Spinal cord (tissue), 10 donors: ENCODE measurements at places on chromosomes 5 and 9.

- no peak for DNase-seq
Measured at GRCh38 chr9:114680259-114681001, 1.6 kb downstream of the TEX48 start.

GRCh38 chr9:120514405-120514804 lies 65.6 kb downstream of the CDK5RAP2 start:
- DNase-seq = no peak

DNA sequence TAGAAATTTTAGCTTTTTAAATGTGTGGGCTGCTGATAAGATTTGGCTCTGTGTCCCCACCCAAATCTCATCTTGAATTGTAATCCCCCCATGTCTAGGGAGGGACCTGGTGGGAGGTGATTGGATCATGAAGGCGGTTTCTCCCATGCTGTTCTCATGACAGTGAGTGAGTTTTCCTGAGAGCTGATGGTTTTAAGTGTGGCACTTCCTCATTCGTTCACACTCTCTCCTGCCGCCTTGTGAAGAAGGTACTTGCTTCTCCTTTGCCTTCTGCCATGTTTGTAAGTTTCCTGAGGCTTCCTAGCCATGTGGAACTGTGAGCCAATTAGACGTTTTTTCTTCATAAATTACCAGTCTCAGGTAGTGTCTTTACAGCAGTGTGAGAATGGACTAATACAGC lies 127.8 kb upstream of the MVB12B start:
- no peak for DNase-seq

DNA sequence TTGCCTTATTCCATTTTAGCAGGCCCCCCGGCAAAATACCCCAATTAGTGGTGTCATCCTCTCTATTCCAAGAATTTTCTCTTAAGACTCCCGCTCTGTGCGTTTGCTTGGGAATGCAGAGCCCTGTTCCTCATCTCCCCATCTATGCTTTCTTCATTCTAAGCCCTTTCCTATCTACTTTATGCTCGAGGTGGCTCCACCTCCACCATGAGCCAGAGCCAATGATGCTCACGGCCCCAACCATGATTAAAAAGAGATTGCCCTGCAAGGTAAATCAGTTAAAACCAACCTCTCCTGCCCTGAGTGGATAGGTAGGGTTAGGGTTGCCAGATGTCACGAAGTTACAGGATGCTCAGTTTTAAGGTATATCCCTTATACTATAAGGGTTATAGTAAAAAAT lies 677 bp upstream of the TXNDC15 start:
- DNase-seq = peak; percentile 5

DNA sequence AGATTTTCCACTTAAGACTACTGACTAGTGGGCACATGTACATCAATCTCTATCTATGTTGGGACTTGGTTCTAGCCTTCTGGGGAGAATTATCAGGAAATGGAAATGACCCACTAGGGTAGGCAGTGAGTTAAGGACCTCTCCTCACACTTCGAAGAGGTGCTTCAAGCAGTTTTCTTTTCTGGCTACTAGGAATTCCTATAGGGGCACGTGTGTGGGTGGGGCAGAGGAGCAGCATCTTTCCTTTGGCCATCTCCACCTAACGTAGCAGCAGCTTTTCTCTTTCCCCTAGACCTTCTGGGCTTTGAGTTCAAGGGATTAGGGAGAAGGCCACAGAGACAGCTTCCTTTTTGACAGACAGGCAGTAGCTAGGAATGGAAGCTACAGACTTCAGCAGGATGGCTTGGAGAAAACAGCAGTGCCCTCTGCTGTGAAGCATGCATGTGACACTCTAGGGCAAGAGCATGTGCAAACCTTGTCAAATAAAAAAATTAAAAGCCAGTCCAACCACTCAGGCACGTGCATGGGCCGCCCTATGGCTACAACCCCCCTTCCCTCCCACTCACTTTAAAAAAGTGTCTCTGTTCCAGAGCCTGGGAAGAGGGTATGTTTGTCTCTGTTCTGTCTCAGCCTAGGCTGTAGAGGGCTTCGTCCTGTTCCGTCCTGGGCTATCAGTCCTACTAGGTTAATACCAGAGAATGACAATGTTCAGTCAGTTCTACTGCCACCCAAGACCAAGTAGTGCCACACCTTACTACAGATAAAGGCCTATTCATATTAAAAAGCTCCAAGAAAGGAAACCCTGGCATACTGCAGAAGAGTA lies 8.7 kb upstream of the GFRA3 start:
- DNase-seq = no peak

GRCh38 chr9:136947028-136947891 lies 2.2 kb downstream of the C8G start:
- DNase-seq = no peak

- no peak for DNase-seq
Measured at GRCh38 chr9:74800226-74800625, 87.5 kb downstream of the TRPM6 start.

GRCh38 chr5:126516133-126516532 lies 78.9 kb downstream of the ALDH7A1 start:
- DNase-seq = no peak

- no peak for DNase-seq
Measured at GRCh38 chr5:14503681-14504331, 77.8 kb upstream of the OTULINL start.

GRCh38 chr5:148290271-148291195 lies 21.7 kb upstream of the SPINK7 start:
- DNase-seq = no peak

DNA sequence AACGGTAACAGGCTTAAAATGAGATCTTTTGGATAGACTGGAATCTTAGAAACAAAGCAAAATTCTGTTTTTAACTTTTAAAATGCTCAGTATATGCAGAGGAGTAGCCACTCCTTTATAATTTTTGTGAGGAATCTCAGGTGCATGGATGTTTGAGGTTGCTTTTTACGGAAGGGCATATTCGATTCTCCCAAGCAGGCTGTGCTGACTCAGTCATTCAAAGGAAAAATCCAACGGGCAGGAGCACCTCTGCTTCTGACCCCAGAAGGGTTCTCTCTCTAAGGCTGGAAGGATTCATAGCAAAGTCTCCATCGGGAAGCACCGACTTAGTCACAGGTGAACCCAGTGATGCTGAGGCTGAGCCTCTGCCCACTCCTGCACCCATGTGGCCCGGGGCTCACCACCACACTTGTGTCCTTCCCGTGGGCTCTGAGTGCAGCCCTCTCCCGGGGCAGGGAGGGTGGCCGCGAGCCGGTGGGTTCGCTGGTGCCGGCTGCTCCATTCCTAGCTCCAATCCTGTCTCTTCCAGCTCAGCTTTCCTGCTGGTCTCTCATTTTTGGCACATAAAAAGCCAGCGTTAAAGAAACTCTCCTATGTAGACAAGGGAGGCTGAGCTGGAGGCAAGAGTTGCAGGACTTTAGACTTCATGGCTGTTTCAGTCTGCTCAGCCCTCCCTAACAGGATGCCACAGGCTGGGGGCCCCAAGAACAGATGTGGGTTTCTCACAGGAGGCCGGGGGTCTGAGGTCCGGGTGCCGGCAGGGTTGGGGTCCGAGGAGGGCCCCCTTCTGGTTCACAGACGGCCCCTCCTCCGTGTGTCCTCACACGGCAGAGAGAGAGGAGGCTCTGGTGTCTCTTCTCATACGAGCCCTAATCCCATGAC lies 135.6 kb upstream of the LPCAT1 start:
- DNase-seq = no peak

DNA sequence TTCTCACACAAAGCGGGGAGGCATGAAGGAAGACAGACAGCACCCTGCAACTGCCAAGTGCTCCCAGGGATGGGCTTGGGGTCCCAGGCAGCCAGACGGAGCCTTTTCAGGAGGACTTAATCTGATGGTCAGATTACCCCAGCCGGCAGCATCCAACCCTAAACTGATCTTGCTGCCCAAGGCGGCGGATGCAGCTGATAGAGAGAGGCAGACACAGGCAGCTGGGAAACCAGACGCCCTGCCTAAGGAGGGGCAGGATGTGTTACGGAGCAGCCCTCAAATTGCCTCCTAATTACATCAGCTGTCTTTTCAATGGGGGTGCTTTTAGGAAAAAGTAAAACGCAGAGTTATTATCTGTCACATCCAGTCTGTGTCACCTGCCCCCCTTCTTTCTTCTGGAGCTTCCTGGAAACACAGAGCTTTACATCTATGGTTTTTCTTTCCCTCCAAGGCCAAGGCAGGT lies 190.9 kb upstream of the PANK3 start:
- no peak for DNase-seq

DNA sequence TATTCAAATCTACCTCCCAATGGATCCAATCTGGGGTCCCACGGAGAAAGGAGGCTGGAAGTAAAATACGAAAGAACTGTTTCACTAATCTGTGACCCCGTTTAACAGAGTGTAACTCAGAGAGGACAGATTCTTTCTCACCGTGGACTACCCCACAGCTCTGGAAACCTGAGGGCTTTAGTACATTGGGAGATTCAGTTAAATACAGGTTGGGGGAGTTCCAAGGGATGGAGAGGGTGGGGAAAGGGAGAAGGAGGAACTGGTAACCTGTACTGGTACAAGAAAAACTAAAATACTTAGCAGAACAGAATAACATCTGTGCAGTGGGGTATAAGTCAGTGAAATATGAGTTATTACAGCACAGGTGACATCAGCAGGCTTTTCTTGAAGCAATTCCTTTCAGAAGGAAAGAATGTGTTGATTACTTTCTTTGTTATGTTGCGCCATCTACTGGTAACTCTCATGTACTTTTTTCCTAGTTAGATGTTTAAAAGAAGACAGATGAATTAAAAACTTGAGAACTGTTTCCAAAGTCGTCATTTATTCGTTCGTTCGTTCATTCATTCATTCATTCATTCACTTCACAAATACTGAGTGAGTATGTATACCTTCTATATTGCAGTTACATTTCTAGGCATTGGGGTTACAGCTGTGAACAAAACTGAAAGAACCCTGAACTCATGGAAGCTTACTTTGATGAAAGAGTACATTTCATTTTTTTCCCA lies 30.0 kb upstream of the STOM start:
- DNase-seq = peak; percentile 94

DNA sequence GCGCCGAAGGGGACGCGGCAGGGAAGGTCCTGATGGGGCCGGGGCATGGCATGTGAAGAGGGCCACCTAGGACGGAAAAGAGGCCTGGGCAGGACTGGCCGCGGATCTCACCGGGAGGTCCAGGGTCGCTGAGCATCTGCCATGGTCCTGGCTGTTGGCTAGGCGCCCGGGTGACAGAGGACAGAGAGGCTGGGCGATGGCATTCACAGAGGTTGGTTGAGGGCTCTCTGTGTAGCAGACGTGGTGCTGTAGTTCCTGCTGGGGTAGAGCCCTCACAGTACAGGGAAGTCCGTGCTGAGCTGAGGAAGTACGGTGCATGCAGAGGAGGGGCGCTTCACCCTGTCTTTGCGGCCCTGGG lies 427 bp downstream of the PCYOX1L start:
- peak; percentile 75 for DNase-seq

DNA sequence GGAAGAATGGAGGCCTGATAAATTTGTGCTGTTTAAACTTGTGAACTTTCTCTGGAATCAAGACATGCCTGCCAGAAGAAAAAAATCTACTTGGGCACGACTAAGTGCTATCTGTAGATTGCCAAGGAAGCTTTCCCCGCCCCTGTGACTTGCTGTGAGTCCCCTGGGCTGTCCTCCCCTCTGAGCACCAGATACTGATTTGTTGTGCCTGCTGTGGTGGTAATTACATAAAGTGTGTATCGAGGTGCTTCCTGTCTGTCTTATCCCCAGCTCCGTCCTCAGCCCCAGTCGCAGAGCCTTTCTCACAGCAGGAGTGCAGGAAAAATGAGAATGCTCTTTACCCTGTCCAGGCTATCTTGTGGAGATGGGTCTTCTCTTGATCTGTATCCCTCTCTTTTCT lies 53.9 kb downstream of the TRIO start:
- peak; percentile 52 for DNase-seq

GRCh38 chr9:120443489-120443888 lies 136.5 kb downstream of the CDK5RAP2 start:
- DNase-seq = peak; percentile 38

- no peak for DNase-seq
Measured at GRCh38 chr9:92680166-92681119, 10.5 kb upstream of the IPPK start.

GRCh38 chr5:32827981-32828380 lies 116.9 kb downstream of the NPR3 start:
- DNase-seq = no peak

DNA sequence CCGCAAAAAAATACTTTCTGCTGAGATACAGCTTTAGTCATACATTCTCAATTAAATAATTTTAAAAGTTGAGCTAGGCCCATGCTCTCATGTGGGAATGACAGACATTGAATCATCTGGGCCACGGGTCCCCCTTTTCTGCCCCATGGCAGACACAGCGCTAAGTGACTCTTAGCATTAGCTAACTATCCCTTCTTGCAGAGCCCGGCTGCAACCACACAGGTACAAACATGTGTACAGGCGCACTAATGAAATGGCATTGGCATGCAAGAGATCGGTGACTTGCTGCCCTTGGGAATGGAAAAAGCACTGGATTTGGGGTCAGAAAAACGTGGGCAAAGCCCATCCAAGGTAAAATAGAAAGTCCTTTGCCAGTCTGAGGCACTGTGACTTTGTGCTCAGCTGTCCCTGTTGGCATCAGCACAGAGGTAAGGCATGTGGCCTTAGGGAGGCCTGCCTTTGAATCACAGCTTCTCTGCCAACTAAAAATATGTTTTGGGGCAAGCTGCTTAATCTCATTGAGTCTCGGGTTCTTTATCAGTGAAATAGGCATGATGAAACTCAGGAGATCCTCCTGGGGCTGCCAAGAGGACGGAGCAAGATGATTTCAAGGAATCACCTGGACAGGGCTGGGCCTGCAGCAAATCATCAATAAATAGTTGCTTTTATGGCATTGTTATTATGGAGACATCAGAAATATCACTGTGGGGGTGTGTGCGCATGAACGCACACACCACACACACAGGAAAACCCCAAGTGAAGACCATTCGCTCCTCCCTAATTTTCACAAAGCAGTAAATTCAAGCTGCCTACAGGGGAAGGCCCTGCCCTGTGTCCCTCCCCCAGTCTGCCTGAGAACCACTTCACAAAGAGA lies 54.2 kb downstream of the WHRN start:
- no peak for DNase-seq

DNA sequence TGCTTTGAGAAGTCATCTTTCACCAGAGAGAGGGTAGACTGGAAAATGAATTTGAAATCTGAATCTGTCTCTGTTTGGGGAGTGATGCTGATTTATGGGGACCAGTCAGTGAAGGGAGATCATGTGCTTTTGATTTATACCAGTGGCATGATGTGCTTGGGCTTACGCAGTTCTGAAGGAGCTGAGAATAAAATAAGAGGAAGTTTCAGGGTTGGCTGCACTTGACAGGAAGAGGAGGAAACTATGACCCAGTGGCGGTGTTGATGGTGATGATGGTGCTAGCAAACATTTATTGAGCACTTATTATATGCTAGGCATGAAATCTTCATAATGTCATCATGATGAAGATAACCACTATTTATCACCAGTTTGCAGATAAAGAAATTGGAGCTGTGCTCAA lies 136.4 kb upstream of the GLRA1 start:
- no peak for DNase-seq
